Suppressor macrophage (primary cell): ENCODE measurements at places on chromosomes 12 and 14.

- no peak for DNase-seq
Observed at GRCh38 chr14:98494582-98494981, 777.4 kb downstream of the BCL11B start.

DNA sequence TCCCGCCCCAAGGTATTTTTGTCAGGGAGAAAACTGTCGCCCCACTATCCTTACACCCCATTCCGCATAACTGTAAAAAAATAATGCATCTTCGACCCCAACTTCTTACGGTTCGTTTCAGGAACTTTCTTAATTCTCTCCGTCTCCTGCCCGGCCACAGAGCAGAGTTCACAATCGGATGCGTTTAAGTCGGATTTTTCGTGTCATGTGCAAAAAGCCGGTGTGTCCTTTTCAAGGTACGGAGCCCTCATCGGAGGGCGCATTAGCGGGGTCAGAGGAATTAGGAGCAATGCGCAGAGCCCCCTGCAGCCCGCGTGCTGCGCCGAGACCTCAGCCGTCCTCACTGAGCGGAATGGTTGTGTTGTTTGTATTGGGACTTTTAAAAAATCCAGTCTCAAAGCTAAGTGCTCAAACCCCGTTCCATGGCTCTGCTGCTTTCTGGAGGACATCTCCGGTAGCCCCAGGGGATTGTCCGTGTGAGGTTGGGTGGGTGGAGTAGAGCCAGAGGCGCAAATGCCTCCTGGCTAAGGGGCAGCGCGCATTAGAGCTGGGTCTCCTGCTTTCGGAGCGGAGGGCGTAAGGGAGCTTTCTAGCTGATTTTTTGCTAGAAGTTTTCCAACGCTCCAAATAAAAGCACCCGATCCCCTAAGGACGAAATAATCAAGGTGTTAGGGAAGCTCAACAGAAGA, 3.9 kb upstream of the GSC start:
- DNase-seq: no peak

DNA sequence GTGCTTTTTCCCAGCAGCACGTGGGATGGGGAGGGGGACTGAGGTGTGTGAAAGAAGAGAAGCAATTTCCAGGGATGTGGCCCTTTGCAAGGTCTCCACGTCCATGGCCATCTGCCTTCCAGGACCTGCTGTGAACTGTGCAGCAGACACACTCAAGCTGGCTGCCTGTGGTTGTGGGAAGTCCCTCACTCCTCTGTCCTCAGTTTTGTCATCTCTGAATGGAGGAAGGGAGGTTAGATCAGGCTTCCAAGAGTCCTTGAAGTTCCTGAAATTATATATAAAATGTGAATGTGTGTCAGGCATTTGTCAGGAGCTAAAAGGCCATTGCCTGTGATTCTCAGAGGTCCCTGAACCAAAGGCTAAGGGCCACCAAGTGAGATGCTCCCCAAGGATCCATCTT, 328.2 kb downstream of the CACNA1C start:
- DNase-seq: peak; percentile 40

- no peak for DNase-seq
Observed at GRCh38 chr14:49615776-49616175, 4.7 kb downstream of the RPL36AL start.

DNA sequence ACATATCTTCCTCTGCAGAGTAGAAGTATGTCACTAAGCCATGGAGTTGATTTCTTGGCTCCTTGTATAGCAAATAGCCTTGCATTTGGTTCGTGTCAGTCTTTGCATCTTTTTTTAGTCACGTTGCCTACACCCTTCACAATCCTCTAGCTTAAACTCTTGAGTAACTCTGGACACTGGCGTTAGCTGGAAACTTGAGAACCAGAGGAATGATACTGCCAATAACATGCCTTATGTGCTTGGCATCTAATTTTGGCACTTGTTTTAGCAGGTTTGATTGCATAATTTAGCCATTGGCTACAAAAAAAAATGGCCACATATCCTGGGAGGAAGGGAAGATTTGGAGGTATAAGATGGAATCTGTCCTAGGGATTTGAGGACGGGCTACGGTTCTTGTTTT, 136.2 kb downstream of the ETV6 start:
- no peak for DNase-seq

DNA sequence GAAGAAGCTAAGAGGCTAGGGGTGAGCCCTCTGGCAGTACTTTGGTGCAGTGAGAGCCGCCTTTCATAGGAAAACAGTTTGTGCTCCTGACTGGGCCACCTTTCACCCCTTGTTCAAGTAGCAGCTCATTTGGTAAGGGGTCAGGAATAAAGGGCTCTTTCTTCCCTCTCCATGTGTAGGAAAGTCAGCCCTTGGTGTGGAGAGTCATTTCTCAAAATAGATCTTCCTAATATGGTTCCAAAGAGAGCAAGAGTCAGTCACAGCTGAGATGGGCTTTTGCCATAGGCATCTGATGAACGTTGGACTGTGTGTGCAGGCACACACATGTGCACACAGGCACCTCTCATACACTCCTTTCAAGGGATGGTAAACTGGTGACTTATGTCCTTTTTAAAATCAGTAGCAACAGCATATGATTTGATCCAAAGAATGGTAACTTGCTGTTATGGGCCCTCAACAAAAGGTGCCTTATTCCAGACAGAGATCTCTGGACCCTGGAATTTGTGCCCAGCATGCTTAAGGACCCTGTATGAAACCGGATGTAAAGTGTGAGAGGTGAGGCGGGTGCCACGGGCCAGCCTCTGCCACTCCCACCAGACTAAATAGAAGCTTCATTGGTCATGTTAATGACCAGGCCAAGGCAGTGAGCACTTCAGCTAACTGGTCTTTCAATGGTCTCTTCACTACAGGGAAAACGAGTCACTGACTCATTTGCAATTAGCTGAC, 16.7 kb upstream of the RIC8B start:
- no peak for DNase-seq

- DNase-seq: no peak
Observed at GRCh38 chr12:23543767-23544166, 405.7 kb downstream of the SOX5 start.

- peak; percentile 61 for DNase-seq
Observed at GRCh38 chr12:131603939-131604795, 106.7 kb upstream of the SFSWAP start.

- no peak for DNase-seq
Observed at GRCh38 chr12:43675048-43675904, 83.3 kb downstream of the PUS7L start.

GRCh38 chr14:49879646-49880204, 13.2 kb upstream of the ARF6 start:
- DNase-seq: peak; percentile 79

DNA sequence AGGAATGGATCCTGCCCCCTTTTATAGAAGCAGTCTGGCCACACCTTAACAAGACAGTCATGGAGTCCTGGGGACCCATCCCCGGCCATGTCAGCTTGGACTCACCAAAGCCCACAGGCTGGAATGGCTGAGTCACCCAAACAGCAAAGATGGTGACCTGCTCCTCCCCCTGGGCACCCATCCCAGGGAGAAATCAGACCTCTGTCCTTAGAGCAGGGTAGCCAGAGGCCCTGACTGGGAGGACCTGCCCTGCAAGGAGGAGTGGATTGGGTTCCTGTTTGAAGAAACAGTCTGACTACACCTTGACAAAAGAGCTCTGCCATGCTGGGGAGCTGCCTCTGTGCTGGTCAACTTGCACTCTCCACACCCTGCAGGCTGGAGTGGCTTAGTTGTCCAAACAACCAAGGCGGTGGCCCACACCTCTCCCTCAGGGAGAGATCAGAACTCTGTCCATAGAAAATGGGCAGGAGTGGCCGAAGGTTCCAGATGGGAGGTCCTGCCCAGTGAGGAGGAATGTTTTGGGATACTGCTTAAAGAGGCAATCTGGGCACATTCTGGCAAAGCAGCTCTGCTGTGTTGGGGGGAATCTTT, 16.6 kb downstream of the MGP start:
- DNase-seq: no peak

- DNase-seq: no peak
Observed at GRCh38 chr14:40574780-40575179, 1031.9 kb upstream of the LRFN5 start.

DNA sequence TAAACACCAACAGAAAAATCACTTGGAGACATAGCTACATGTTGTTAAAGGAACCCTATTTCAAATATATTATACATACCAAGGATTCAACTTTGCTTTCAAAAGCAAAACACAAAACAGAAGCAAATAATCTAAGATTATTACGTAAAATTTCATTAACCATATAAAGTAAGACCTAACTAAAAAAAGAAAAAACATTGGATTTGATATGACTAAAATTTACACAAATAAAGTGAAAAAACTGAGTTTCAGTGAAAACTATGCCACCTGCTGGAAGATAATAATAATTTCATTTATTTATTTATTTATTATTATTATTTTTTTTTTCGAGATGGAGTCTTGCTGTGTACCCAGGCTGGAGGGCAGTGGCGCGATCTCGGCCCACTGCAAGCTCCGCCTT, 45.2 kb downstream of the WDHD1 start:
- DNase-seq: no peak

DNA sequence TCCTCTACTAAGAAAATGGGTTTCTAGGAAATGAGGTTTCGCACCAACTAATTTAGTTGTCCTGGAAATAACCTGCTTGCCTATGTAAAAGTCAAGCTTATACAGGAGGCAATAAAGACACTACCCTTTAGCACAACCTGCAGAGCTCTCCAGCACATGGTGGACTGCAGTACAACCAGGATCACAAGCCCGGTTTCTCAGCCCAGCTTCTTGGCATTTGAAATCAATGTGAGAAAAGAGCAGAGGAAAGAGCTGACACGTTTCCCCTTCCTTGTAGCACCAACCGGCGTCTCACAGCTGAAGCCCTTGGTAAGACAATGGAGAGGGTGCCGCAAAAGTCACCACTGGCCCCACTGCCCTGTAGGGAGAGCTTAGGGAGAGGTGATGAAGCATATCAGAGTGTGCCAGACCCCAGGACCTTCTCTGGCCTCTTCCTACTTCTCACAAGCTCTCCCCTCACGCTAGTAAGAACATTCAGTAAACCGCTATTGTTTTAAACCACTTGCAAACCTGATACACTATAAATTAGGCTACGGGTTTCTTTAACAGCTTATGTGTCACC, 8.6 kb downstream of the SPTLC2 start:
- DNase-seq: peak; percentile 59

DNA sequence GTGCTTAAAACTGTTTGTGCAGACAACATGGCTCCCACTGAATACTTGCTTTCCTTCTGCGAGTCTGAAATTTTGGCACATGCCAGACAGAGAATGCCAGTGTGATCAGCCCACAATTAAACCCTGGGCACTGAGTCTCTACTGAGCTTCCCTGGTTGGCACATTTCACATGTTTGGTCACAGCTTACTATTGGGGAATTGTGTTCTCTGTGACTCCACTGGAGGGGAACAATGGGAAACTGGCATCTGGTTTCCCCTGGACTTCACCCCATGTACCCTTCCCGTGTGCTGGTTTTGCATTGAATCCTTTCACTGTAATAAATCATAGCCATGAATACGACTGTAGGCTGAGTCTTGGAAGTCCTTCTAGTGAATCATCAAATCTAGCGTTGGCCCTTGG, 64.9 kb downstream of the EFCAB11 start:
- no peak for DNase-seq

DNA sequence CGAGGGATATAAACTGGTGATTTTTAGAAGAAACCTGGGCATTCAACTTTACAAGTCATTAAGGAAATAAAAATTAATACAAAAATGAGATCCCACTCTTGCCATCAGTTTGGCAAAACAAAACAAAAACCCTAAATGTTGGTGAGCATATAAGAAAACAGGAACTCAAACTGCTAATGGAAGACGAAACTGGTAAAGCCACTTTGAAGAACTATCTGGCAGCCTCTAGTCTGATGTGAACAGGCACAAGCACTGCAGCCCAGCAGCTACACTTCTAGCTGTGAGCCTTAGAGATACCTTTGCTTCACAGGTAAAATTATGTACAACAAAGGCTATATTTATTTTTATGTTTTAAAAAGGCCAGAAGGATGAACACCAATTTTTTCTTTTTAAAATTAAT, 459.6 kb downstream of the ZFP36L1 start:
- DNase-seq: peak; percentile 68
